ENCODE measurements at places on chromosomes 5 and 9. TPM values are rescaled to one million over a fixed set of nuclear protein-coding genes. Genes with fewer than 3 reads are reported as not detected.

Gene MEIKIN
- total RNA-seq = not detected

Gene PDE6A
- 0.47 TPM for total RNA-seq

Gene TAF11L10
- total RNA-seq = not detected

Gene MARCHF3
- total RNA-seq = 12.6 TPM

GRCh38 chr5:21613971-21614488, 1239.1 kb downstream of the CDH12 start:
- DNase-seq = no peak

- DNase-seq = no peak
Measured at GRCh38 chr9:109317311-109317978, 3.4 kb downstream of the EPB41L4B start.

DNA sequence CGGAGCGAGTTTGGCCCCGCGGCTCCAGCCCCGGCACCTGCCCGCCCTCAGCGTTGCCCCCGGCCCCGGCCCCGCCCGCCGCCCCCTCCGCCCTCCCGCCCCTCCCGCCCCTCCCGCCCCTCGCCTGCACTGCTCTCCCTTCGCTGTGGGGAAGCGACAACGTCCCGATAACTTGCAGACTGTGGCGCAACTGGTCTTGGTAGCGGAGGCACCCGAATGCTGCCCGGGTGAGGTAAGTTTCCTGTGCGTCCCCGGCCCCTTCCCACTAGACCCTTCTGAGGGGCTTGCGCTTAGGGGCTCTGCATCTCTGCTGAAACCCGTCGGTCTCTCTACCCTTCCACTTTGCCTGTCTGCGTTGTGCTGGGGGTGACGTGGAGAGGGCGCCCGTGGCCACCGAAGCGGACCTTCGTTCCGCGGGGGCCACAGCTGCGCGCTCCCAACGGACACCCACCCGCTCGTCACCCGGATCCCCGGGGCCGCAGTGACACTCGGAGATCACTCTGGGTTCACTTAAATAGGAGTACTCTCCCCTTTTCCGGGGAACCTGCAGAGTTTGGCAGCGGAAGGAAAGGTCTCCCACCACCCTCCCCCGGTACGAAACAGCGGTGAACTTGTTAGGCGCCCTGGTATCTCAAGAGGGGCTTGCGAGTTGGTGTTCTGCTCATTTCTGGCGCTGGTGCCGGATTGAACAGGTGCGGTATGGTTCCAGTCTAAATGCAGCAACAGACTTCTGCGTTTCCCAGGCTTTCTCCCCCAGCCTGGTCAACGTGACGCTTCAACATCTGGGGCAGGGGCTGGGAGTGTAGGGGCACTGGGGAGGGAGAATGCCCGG, 707 bp downstream of the PIP5K1B start:
- DNase-seq = no peak

DNA sequence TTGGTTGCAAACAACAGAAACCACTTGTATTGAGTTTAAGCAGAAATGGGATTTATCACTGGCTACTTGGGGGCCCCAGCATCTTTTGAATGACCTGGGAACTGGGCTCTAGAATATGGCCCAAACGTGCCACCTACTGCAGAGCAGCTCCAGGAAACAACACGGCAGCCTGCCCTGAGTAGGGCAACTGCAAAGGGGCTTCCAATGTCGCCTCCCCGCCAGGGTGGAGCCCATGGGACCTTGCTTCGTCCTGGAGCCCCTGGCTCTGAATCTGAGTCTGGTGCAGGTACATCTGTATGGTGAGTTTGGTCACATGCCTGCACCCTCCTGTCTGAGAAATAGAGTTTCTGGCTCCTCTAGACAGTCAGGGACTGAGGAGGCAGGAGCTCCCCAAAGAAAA, 38.6 kb downstream of the BOD1 start:
- no peak for DNase-seq

GRCh38 chr5:77029376-77029885, 773 bp upstream of the AGGF1 start:
- no peak for DNase-seq

DNA sequence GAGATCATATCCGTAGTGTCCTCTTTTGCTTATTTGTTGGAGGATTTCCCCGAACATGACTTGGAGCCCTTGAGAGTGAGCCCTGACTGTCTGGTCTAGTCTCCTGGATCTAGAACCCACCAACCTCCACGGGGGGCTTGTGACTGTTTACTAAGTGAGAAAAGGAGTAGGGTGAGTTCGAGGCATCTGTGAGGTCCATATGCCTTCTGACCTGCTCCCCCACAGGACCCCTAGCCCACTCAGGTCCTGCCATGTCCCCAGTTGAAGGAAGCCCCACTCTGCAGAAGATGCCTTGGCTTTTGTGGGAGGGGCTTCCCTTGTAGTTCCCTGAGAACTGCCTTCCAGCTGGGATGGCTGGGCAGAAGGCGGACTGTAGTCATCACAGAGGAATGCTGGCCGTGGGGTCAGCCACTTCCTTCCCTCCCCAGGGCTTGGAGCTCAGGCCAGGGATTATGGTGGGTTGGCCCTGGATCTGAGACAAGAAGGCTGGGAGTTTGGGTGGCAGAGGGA, 7.0 kb upstream of the IRF1 start:
- peak; percentile 96 for DNase-seq

- DNase-seq = no peak
Measured at GRCh38 chr5:111563031-111563822, 50.9 kb upstream of the STARD4 start.

- no peak for DNase-seq
Measured at GRCh38 chr5:9653061-9653460, 22.9 kb upstream of the TAS2R1 start.

DNA sequence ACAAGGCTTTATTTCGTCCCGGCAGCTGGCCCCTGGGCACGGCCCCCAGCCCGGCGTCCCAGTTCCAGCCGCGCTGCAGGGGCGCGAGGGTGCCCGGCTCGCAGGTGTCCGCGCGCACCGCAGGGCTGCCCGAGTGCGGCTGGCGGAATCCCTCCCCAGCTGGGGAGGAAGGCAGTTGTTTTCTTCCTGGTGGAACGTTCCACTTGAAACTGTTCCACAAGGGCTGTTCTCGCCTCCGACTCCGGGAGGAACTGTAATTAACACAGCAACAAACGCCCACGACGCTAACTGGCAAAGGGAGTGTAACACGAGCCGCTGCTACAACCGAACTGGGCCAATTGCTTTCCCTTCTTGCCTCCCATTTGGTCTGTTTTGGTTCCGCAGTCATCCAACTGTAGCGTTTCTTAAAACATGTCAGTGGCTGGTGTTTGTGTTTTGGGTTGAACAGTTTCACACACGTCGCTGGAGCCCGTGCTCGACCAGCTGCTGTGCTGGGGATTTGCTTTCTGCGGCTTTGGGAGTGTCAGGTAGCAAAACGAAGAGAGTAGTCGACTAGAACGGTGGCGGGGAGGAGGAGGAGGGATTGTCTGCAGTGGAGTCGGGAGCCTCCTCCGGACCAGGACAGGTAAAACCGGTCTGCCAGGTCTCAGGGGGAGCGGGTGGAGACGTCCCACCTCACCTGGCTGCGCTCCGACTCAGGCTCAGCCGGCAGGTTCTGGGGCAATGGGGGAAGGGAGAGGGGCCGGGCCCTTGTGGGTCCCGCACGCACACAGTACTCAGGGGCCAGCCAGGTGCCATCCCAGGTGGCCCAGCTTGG, 131.6 kb upstream of the NIPBL start:
- DNase-seq = peak; percentile 76

DNA sequence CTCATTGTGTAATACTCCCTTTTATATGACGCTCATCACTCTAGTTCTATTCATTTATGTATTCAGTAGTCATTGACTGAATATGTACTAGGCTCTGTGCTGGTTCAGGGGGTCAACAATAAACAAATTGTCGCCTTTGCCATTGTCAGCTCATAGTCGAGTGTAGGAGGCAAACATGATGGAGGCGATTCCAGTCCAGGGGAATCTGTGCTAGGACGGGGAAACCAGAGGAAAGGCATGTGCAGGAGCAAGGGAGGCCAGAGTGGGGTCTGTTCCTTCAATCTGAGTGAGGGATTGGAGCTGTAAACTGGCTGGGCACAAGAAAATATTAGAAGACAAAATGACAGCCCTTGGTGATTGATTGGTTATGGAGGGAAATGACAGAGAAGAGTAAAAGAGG, 83.9 kb downstream of the ANGPTL2 start:
- no peak for DNase-seq

All from myocyte (in vitro differentiated cells).